ENCODE measurements at places on chromosomes 6 and 20. TPM values are rescaled to one million over a fixed set of nuclear protein-coding genes. Genes with fewer than 3 reads are reported as not detected.
A peak's percentile ranks its signal among the peaks of the same experiment; 100 is the strongest.

DNA sequence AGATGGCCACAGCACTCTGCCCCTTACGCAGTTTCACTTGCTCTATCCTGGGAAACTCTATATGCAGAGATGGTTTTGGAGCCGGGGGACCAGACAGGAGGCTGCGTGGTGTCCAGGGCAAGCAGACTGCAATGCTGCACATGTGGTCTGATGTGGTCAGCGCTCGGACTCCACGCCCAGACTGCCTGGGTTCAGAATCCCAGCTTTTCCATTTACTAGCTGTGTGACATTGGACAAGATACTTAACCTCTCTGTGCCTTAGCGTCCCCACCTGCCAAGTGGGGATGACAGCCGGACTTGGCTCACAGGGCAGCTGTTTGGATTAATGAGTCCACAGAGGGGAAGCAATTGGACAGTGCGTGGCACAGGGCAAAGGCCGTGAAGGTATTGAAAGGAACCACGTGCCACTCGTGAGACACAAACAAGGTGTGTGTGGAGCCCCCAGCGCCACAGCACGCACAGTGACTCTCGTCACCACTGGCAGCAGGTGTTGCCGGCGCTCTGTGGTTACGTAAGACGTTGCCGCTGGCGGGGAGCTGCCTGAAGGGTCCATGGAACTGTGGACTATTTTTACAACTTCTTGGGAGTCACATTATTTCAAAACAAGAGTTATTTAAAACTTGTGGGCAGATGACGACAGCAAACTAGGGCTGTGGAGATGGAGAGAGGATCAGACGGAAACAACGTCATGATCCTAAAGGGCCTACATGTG is 201.4 kb downstream of the PREX1 start:
- peaks cover 22% of the 10 kb centered on the region for H3K4me1 ChIP-seq
- H3K27me3 ChIP-seq, result no peaks in the 10 kb centered on the region
- peaks cover 14% of the 10 kb centered on the region for H3K36me3 ChIP-seq
- no peak overlapping the region for H3K4me3 ChIP-seq
- DNase-seq, result no peak

GRCh38 chr6:137122612-137123011 is 50.8 kb downstream of the IL22RA2 start:
- no peaks in the 10 kb centered on the region for H3K27me3 ChIP-seq
- no peak overlapping the region for H3K4me3 ChIP-seq
- H3K27ac ChIP-seq, result no peak overlapping the region
- H3K36me3 ChIP-seq, result no peaks in the 10 kb centered on the region

- no peak overlapping the region for H3K4me3 ChIP-seq
- no peaks in the 10 kb centered on the region for H3K27me3 ChIP-seq
- H3K4me1 ChIP-seq, result no peaks in the 10 kb centered on the region
Measured at GRCh38 chr6:86859513-86859912, 77.8 kb upstream of the HTR1E start.

Gene IL17A
- total RNA-seq, result not detected

DNA sequence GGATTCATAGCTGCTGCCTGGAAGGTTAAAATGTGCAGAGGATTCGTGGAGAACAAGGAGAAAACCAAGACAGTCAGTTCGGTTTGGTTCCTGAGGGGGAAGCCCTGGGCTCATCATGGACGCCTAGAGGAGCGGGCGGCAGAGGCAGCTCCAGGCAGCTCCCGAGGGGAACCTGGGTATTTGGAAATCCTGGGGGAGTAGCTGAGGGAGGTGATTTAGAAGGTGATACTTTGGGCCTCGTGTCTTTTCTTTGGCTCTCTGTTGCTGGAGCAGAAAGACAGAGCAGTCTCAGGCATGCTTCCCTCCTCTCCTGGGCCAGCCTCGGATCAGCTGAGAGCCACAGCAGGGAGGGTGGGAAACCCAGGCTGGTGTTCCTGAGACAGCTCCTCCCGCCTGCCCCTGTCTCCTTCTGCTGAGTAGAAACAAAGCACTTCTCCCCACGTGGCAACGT is 139.5 kb downstream of the DLL1 start:
- peaks cover 7% of the 10 kb centered on the region for H3K27me3 ChIP-seq
- H3K36me3 ChIP-seq, result no peaks in the 10 kb centered on the region
- peaks cover 9% of the 10 kb centered on the region for H3K4me1 ChIP-seq
- no peak overlapping the region for H3K27ac ChIP-seq

DNA sequence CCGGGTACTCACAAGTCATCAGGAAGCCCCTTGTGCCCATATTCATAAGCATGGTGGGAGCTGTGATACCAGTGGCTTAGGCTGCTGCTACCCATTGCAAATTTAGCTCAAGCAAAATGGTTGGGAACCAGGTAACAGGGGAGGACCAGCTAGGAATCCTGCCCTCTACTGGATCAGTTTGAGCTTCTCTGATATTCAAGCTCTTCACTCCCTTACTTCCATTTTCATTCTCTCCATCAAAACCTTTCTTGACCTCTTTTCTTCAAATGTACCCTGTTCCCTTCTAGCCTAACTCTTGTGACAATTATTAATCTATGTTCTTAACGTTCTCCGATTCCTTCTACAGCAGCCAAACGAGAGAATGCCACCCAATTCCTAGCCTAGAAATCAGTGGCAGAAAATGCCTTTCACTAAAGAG is 9.7 kb downstream of the NOL7 start:
- no peaks in the 10 kb centered on the region for H3K4me1 ChIP-seq
- no peaks in the 10 kb centered on the region for H3K27me3 ChIP-seq
- no peak overlapping the region for H3K27ac ChIP-seq
- DNase-seq, result peak; percentile 45
- peaks cover 42% of the 10 kb centered on the region for H3K36me3 ChIP-seq

DNA sequence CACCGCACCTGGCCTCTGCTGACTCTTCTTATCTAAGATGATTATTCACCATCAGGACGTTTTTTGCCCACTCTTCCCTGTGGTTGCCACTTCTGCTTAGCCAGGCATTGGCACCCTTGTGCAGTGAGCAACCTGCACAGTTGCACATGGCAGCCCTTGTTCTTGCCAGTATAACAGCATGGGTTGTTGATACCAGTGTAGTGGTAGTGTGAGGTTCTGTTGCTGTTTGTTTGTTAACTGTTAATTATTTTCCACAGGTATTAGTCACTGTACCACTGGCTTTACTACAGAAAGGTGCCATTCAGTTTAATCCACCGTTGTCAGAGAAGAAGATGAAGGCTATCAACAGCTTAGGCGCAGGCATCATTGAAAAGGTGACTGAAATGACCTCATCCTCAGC is 52.1 kb downstream of the DEK start:
- no peaks in the 10 kb centered on the region for H3K4me1 ChIP-seq
- H3K27ac ChIP-seq, result no peak overlapping the region
- no peaks in the 10 kb centered on the region for H3K27me3 ChIP-seq
- DNase-seq, result no peak
- H3K36me3 ChIP-seq, result no peaks in the 10 kb centered on the region
- no peak overlapping the region for H3K4me3 ChIP-seq

Gene CCM2L
- total RNA-seq, result 1.2 TPM

Gene LBP
- not detected for total RNA-seq

Gene PRL
- total RNA-seq, result 2.1 TPM

GRCh38 chr6:75546381-75546780 is 52.8 kb upstream of the FILIP1 start:
- H3K4me3 ChIP-seq, result no peak overlapping the region
- H3K4me1 ChIP-seq, result no peaks in the 10 kb centered on the region
- no peak for DNase-seq
- no peak overlapping the region for H3K27ac ChIP-seq
